Upper lobe of left lung (tissue), 6 donors: ENCODE measurements at places on chromosomes 4 and X. TPM values are rescaled to one million over a fixed set of nuclear protein-coding genes. Genes with fewer than 3 reads are reported as not detected.
A peak's percentile ranks its signal among the peaks of the same experiment; 100 is the strongest.

- no peak for DNase-seq
- H3K4me1 ChIP-seq: no peaks in the 10 kb centered on the region
- H3K27ac ChIP-seq: no peak overlapping the region
- no peaks in the 10 kb centered on the region for H3K27me3 ChIP-seq
- H3K36me3 ChIP-seq: no peaks in the 10 kb centered on the region
These were observed 31.1 kb downstream of the PGRMC2 start for GRCh38 chr4:128256539-128256938.

DNA sequence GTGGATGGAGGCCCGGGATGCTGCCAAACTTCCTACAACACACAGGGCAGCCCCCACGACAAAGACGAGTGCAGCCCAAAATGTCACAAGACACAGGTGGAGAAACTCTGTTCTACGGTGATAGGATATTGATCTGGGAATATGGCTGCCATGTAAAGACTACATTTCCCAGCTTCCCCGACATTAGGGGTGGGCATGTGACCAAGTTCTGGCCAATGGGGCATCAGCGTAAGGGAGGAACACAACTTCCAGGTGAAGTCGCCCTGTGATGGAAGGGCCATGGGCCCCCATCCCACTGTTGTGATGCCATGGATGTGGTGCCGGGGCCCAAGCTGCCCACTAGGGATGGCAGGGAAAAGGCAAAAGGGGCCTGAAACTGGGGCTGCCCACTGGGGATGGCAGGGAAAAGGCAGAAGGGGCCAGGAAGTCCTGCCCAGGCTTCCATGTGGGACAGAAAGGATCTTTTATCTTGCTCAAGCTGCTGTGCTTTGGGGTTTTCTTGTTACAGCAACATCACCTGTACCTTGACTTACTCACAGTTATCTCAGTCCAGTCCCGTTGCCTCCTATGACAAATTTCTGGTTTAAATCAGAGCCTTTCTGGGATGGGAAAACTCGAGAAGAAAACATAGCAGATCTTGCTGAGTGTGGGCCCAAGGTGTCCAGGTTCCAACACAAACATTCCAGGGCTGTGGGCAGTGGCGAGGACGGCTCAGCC is 9.7 kb upstream of the ADRA2C start:
- no peaks in the 10 kb centered on the region for H3K36me3 ChIP-seq
- no peaks in the 10 kb centered on the region for H3K4me1 ChIP-seq
- no peak for DNase-seq
- H3K27ac ChIP-seq: no peak overlapping the region
- H3K27me3 ChIP-seq: no peaks in the 10 kb centered on the region

GRCh38 chrX:13288671-13289070 is 31.2 kb downstream of the ATXN3L start:
- no peaks in the 10 kb centered on the region for H3K36me3 ChIP-seq
- H3K4me1 ChIP-seq: no peaks in the 10 kb centered on the region
- H3K27ac ChIP-seq: no peak overlapping the region
- DNase-seq: no peak

Gene IQSEC2
- total RNA-seq: 17.5 TPM

GRCh38 chr4:52202251-52202779 is 151.2 kb downstream of the SPATA18 start:
- no peak overlapping the region for H3K4me3 ChIP-seq
- no peaks in the 10 kb centered on the region for H3K27me3 ChIP-seq
- no peaks in the 10 kb centered on the region for H3K4me1 ChIP-seq
- H3K27ac ChIP-seq: no peak overlapping the region

DNA sequence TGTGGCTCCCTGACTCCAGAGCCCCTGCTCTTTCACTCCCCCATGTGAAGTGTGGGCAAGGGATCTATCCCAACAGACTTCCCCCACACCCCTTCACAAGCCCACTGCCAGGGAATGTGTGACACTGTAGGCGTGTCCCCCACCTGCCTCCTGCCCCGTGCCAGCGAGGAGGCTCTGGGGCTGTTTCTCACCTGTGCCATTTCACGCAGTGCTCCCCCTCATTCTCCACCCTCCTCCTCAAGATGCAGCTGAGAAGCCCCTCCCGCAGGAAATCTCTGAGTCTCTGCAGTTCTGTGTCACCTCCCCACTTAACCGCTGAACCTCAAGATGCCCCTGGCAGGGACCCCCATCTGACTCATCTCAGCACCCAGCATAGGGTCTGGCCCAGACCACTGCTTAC is 5.4 kb downstream of the MAN2B2 start:
- H3K4me1 ChIP-seq: peaks cover 6% of the 10 kb centered on the region
- no peaks in the 10 kb centered on the region for H3K27me3 ChIP-seq

Gene NR0B1
- total RNA-seq: not detected

Gene PAGE1
- not detected for total RNA-seq

GRCh38 chrX:130716346-130716745 is 186.7 kb downstream of the ENOX2 start:
- H3K27me3 ChIP-seq: no peaks in the 10 kb centered on the region
- H3K27ac ChIP-seq: no peak overlapping the region
- DNase-seq: no peak

Gene MAGEC2
- total RNA-seq: not detected

DNA sequence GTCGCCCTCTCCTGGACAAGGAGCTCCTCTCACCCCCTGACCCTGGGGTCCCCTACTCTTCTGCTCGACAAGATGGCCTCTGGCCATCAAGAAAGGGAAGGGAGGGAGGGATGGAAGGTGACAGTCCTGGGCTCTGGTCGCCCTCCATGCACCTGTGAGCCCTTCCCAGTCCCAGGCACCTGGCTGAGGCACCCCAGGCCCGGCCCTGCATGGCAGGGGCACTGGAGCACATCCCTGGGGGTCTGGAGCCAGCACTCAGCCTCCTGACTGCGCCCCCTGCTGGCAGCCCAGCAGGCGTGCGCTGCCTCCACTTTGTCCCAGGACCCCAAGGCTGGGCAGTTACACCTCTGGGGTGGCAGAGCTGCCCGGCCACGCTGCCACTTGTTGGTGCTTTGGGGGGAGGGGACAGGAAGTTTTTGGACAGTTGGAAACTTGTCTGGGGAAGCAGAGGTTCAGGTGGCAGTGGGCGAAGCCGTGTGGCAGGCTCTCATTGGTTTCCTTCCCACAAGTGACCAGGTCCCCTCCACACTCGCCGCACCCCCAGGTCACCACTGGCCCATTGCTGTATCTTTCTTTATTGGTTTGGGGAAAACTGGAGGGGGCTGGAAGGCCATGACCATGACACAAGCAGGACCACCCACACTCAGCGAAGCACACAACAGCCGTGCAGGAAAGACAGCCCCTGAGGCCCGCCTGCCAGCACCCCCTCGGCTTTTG is 4.3 kb downstream of the PNCK start:
- peak; percentile 43 for DNase-seq
- no peaks in the 10 kb centered on the region for H3K4me1 ChIP-seq
- no peak overlapping the region for H3K4me3 ChIP-seq
- peaks cover 15% of the 10 kb centered on the region for H3K27me3 ChIP-seq
- H3K36me3 ChIP-seq: no peaks in the 10 kb centered on the region

DNA sequence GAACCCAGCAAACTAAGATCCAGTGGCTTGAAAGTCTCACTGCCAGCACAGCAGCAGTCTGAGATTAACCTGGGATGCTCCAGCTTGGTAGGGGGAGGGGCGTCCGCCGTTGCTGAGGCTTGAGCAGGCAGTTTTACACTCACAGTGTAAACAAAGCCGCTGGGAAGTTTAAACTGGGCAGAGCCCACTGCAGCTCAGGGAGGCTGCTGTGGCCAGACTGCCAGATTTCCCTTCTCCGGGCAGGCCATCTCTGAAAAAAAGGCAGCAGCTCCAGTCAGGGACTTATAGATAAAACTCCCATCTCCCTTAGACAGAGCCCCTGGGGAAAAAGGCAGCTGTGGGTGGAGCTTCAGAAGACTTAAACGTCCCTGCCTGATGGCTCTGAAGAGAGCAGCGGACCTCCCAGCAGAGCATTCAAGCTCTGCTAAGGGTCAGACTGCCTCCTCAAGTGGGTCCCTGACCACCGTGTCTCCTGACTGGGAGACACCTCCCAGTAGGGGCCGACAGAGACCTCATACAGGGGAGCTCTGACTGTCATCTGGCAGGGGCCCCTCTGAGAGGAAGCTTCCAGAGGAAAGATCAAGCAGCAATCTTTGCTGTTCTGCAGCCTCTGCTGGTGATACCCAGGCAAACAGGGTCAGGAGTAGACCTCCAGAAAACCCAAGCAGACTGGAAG is 45.1 kb upstream of the CDX4 start:
- H3K27me3 ChIP-seq: no peaks in the 10 kb centered on the region
- H3K4me3 ChIP-seq: no peak overlapping the region
- H3K27ac ChIP-seq: no peak overlapping the region
- no peaks in the 10 kb centered on the region for H3K4me1 ChIP-seq

Gene EFHC2
- total RNA-seq: 1.1 TPM

DNA sequence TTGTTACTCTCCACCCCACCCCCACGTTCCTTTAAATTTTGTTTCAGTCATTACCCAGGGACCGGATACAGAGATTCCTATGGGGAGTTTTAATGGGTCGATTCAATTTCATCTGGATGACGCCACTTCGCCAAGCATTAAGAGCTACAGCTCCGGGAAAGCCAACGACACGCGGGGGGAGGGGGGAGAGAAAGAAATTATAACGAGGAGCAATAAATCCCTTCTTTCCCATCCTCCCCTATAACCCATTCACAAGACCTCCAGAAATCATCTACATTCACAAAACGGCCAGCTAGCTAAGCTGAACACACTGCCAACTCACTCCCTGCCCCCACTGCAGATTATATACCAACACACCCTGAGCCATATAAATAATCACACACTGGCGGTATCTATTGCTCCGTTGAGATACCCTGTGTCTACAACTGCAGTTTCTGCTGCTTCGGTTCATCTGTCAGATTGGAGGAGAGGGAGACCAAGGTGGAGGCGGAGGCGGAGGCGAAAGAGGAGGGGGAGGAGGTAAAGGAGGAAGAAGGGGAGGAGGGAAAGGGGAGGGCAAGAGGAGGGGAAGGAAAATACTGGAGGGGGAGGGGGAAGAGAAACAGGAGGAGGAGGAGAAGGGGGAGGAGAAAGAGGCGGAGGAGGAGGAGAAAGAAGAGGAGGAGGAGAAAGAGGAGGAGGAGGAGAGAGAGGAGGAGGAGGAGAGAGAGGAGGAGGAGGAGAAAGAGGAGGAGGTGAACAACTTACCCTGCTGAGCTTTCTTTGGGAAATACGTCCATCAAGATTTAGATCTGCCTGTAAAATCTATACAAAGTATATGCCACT is 113.9 kb upstream of the VAMP7 start:
- H3K27ac ChIP-seq: no peak overlapping the region
- H3K36me3 ChIP-seq: no peaks in the 10 kb centered on the region
- no peaks in the 10 kb centered on the region for H3K4me1 ChIP-seq

GRCh38 chrX:103747163-103747562 is 29.5 kb upstream of the PLP1 start:
- no peaks in the 10 kb centered on the region for H3K4me1 ChIP-seq
- no peak overlapping the region for H3K27ac ChIP-seq
- H3K4me3 ChIP-seq: no peak overlapping the region
- no peaks in the 10 kb centered on the region for H3K27me3 ChIP-seq
- DNase-seq: no peak
- H3K36me3 ChIP-seq: no peaks in the 10 kb centered on the region

GRCh38 chr4:54843946-54844345 is 186.2 kb downstream of the KIT start:
- H3K27ac ChIP-seq: no peak overlapping the region
- no peak for DNase-seq
- H3K4me3 ChIP-seq: no peak overlapping the region
- H3K4me1 ChIP-seq: no peaks in the 10 kb centered on the region
- no peaks in the 10 kb centered on the region for H3K27me3 ChIP-seq

Gene RNF150
- 1.1 TPM for total RNA-seq

DNA sequence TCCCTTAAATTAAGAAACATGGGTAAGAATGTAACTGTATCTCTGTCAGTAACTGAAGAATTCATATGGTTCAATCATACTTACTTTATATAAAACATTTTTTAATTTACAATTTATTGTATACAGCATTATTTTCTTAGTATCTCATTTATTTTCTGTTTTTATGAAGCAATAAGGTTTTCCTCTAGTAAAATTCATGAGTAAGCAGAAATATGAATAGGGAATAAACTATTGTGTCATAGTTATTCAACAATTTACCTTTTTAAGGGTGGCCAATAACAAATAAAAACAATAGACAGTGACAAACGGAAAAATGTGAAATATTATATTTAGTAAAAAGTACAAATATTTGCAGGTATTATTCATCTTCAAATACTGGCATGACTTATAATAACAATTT is 624.4 kb downstream of the TECRL start:
- no peaks in the 10 kb centered on the region for H3K4me1 ChIP-seq
- no peak for DNase-seq
- no peaks in the 10 kb centered on the region for H3K27me3 ChIP-seq
- no peak overlapping the region for H3K27ac ChIP-seq
- H3K36me3 ChIP-seq: no peaks in the 10 kb centered on the region

Gene EPHA5
- not detected for total RNA-seq

Gene DDX3X
- total RNA-seq: 158 TPM

- no peak overlapping the region for H3K27ac ChIP-seq
- no peak overlapping the region for H3K4me3 ChIP-seq
- no peak for DNase-seq
- no peaks in the 10 kb centered on the region for H3K4me1 ChIP-seq
- H3K27me3 ChIP-seq: no peaks in the 10 kb centered on the region
- H3K36me3 ChIP-seq: no peaks in the 10 kb centered on the region
These were observed 330.3 kb downstream of the PPP4R3C start for GRCh38 chrX:27132862-27133261.

- no peaks in the 10 kb centered on the region for H3K27me3 ChIP-seq
- no peak overlapping the region for H3K4me3 ChIP-seq
- H3K27ac ChIP-seq: no peak overlapping the region
- H3K36me3 ChIP-seq: no peaks in the 10 kb centered on the region
- H3K4me1 ChIP-seq: no peaks in the 10 kb centered on the region
- DNase-seq: no peak
These were observed 197.6 kb upstream of the ANXA3 start for GRCh38 chr4:78353921-78354320.

DNA sequence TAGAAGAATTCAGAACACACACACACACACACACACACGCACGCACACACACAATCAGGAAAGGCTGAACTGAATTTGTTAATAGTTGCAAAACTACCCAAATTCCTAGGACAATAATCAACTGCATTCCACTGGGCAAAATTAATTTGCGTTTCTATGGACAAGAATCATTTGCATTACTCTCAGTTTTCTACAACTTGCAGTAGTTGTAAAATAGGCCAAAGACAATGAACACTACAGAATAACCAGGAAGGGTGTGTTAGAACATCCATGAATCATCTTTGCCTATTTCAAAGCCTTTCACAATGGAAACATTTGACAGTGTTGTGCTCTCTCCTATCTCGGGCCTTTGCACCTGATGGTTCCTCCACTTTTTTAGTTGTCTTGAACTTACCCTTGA is 77.1 kb upstream of the IGFBP7 start:
- no peaks in the 10 kb centered on the region for H3K36me3 ChIP-seq
- no peak overlapping the region for H3K4me3 ChIP-seq
- no peaks in the 10 kb centered on the region for H3K4me1 ChIP-seq
- no peaks in the 10 kb centered on the region for H3K27me3 ChIP-seq
- H3K27ac ChIP-seq: no peak overlapping the region
- no peak for DNase-seq

DNA sequence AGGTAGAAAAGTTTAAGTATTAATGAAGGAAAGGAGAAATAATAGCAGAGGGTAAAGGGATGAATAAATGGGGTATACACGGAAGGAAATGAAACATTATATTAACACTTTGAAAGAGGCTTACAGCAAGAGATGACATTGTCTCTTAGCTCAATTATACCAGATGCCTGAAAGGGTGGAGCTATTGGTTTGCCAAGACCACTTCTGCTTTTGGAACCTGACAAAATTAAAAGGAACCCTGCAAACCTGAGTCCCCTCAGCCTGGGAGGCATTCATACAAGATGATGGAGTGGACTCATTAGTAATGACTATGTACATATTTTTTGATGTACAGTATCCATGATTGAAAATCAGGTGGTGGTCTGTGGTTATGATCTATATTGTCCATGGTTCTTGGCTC is 45.1 kb upstream of the HPF1 start:
- no peaks in the 10 kb centered on the region for H3K27me3 ChIP-seq
- DNase-seq: no peak
- H3K4me3 ChIP-seq: no peak overlapping the region
- no peaks in the 10 kb centered on the region for H3K36me3 ChIP-seq
- no peaks in the 10 kb centered on the region for H3K4me1 ChIP-seq
